Memory B cell (primary cell): ENCODE measurements at places on chromosomes 16 and 17.

- DNase-seq = no peak
Measured at GRCh38 chr16:24723663-24724062, 5.8 kb upstream of the TNRC6A start.

- peak; percentile 84 for DNase-seq
Measured at GRCh38 chr16:88651276-88651988, 579 bp upstream of the CYBA start.

- no peak for DNase-seq
Measured at GRCh38 chr17:82314012-82314726, 3.2 kb downstream of the CD7 start.

- DNase-seq = no peak
Measured at GRCh38 chr17:83068641-83069570, 10.5 kb upstream of the METRNL start.

- no peak for DNase-seq
Measured at GRCh38 chr16:3091551-3091950, 7.5 kb downstream of the ZSCAN10 start.

DNA sequence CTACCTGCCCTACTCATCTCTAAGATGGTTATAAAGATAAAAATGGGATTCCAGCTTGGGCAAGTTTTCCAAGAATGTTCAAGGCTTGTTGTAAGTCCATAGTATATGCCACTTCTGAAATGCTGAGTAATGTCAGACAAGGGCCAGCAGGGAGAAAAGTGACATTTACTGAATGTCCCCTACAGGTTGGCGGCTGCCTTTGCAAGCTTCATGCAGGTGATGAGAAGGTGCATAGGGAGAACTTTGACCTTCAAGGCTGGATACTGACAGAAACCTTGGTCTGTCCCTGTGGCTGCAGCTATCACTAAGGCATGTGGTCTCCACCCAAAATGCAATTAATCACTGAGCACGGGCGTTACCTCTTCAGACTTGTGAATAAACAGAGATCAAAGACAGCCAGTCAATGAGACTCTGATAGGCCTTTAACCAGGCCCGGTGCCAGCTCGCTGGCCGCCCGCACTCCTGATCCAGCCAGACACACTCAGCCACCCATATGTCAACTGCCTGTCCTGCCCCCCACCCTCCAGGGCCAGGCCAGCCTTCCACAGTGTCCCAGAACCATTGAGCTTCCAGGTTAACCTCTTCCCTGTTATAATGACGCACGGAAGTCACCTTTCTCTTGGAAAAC is 26.8 kb upstream of the AXIN2 start:
- no peak for DNase-seq

- DNase-seq = no peak
Measured at GRCh38 chr17:83132251-83133081, 53.1 kb downstream of the METRNL start.

- no peak for DNase-seq
Measured at GRCh38 chr16:89765292-89765830, 44.0 kb downstream of the ZNF276 start.

DNA sequence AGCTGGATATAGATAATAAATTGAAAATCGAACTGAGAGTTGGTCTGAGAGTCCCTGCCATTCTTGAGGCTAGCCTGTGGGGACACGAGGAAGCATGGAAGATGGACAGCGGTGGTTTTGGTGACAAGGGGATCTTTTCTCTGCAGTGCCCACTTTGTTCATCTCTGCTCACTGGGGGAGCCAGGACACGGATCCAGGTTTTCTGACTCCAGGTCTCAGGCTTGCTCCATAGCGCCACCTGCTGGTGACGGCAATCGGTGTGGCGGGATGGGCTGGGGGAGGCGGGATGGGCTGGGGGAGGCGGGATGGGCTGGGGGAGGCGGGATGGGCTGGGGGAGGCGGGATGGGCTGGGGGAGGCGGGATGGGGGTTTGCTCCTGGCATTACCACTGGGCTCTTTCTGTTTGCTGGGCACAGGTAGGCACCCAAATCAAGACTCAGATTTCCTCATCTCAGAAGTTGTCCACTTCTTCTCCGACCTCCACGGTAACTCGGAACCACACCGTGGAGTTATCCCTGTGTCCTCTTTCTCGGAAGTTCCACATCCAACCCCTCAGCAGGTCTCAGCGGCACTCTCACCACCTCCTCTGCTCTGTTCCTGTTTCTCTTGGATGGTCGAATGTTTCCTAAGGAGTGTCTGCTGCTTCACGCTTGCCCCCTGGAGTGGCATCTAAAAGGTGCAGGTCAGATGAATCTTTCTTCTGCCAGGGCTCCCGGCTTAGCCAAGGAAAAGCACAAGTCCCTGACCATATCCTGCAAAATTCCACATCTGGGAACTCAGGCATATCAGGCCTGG is 142.4 kb downstream of the CYLD start:
- DNase-seq = no peak

DNA sequence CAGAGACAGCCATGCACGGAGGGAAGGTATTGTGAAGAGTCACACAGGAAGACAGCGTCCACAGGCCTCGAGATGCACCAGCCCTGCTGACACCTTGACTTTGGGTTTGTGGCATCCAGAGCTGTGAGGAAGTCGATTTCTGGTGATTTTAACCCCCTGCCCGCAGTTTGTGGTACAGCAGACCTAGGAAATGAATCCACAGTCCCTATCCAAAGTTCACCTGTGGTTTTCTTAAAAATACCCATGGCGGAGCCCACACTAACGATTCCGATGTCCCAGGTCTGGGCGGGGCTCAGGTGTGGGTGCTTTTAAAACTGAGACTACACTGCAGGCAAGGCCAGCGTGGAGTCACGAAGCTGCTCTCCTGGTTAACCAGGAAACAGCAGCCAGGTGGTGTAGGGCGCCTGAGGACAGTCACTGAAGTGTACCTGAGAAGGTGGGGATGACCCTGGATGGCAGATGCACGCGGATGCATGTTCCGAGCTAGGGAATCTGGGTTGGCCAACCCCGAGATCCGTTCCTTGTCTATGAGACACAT is 14.4 kb upstream of the MEAK7 start:
- DNase-seq = no peak

GRCh38 chr17:22267019-22267418 is 574.7 kb downstream of the KCNJ18 start:
- DNase-seq = no peak

DNA sequence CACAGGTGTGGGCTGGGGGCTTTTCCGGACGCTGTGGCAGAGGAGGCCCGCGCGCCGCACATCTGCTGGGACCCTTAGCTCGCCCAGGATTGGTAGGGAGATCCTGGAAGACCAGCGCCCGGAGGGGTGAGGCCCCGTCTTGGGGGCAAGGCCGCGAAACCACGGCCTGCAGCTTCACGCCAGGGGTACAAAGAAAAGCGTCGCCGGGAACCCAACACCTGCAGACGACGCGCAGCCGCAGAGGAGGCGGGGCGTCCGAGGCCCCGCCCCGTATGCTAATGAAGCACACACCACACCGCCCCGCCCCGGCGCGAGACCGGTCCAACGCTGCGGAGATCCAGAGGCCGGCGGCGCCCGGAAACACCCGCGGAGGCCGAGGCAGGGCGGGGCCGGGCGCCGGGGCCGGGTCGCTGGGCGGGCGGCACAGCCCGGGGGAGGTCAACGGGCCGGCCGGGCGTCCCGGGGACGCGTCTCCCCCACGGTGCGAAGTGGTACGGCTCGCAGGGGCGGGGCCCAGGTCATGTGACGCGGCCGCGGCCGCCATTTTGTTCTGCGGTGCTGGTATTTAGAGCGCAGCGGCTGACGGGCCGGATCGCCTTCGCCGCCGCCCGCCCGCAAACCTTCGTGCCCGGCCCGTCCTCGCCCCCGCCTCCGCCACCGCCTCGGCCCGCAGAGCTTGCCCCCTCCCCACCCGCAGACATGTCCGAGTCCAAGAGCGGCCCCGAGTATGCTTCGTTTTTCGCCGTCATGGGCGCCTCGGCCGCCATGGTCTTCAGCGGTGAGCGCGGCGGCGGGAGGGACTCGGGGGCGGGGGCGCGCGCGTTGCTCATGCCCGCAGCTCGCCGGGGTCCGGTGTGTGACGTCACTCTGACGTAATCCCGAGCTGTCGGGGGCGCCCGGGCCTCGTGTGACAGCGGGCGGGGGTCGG is at the start of gene ATP6V0C:
TSS of gene ATP6V0C (plus strand) at position 548 of the 928 bp plus-strand sequence. CDS start at position 700, 152 bp downstream.
- DNase-seq = peak; percentile 92
